ENCODE measurements at places on chromosomes 1 and 21.

- no peak for DNase-seq
These were observed 9.5 kb downstream of the GPR37L1 start for GRCh38 chr1:202131956-202132821.

DNA sequence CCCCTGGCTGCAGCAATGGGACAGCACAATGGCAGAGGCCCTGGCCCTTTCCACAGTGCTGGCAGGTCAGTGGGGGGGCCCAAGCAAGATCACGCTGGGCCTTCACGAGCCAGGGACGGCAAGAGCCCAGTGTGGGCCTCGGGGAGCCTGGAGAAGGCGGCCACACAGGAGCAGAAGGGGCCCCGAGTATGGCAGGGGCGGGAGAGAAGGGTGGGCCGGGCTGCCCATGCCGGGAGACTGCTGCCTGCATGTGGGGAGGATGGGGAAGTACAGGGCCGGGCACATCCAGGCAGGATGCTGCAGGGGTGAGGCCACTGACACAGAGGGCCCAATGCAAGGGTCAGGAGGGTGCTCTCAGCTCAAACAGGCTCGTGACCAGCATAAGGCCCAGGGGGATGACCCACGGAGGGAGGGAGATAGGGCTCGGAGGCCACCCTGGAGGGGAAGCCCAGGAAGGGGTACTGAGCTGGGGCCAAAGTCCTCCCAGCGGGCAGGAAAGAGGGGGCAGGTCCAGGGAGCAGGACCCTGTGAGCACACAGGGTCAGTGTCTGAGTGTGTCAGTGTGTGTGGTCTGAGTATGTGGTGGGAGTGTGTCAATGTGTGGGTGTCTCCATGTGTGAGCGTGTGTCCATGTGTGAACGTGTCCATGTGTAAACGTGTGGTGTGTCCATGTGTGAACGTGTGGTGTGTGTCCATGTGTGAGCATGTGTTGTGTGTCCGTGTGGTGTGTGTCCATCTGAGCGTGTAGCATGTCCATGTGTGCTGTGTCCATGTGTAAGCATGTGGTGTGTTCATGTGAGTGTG is 13.1 kb downstream of the SLC19A1 start:
- DNase-seq, result no peak

DNA sequence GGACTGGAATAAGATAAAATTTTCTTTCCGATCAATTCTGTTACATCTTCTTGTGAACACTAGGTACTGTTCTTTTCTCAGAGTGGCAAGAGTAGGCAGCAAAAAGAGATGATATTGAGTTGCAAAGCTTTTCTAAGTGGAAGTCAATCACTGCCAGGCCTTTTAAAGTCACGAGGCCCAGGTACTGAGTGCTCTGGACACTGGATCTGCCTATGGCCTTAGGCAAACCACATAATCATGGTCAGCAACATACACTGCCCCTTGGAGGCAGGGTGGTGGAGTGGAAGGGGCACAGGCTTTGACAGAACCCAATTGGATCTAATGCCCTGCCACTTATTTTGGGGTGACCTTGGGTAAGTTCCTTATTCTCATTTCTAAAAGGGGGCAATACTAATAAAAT is 41.5 kb downstream of the TSEN15 start:
- DNase-seq, result no peak

DNA sequence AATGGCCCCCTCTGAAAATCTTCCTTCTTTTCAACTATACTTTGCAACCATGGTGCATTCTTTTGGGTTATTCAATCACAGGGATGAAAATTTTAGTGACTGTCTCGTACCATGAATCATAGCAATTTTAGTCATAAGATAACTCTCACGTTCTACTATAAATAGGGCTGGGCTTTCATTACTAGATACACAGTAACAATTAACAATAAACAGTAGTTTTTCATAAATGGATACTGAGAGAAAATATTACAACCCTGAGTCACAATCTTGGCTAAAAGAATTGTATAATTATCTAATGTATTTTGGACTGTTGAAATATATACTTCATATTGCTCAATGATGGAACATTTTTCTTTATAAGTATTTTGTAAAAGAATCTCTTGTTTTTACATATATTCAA is 96.1 kb downstream of the TEX35 start:
- no peak for DNase-seq

DNA sequence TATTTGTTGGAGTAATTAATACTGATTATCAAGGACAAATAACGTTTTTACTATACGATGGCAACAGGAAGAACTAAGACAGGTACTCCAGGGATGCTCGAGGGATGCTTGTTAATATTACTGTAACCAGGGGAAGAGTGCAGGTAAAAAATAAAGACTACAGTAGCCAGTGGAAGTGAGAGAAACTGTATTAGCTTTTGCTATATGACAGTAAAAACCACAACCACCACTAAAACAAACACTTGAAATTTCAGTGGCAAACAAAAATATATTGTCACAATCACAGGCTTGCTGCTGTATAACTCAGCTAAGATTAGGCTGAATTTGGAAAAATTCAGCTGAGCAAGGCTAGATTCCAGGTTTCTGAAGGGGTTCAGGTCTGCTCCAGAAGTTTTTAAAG is 812.6 kb upstream of the ADGRL4 start:
- no peak for DNase-seq

DNA sequence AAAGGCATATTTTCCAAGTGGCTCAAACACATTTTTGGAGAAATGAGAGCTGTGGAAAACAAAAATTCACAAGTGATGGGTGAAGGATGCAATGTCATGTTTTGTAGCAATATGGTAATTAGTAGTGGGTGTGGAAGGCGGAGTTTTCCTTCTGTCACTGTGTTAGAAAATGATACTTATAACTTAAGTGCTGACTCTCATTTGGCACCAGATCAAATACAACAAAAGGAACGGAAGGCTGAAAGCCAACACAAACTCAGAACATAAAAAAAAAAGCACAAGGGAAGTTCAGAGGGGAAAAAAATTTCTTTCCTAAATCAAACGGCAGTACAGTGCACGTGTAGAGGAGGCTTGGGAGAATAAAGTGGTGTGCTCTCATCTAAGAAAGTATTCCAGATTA is at the start of gene TNFSF18:
Gene TNFSF18, minus strand, starts transcription at position 77 of the 400 bp plus-strand sequence. Its CDS starts 45 bp downstream, at position 32.
- DNase-seq, result no peak

DNA sequence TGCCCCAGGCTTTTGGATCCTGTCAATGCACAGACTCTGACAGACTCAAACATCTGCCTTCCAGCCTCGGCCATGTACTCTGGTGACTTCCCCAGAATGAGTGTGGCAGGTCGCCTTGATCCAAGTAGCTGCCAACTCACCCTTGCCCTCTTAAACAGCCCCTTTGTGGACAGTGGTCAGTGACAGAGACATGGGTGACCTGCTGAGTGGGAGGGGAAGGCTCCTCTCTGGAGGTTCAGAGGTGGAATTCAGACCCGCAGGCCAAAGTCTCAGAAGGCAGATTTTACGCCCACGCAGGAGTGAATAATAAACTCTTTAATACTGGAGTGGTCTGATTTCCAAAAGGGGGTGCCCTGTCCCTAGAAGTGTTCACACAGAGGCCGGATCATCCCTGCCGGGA is 63.5 kb downstream of the TLR5 start:
- no peak for DNase-seq

DNA sequence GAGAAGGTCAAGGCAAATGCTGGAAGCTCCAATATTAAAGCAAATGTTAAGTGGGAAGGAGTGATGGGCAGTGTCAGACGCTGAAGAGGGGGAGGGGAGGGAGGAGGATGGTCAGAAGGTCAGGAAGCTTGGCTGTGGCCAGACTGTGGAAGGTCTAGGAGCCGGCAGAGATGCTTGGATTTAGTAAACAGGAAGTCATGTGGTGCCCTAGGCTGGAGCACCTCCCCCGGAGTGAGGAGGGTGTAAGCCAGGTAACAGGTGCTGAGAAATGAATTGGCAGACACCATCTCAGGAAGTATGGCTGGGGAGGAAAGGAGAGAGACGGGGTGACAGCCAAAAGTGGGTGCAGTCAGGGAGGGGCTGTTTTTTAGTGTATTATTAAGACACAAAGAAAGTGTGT is 17.7 kb downstream of the CSMD2 start:
- DNase-seq, result no peak

DNA sequence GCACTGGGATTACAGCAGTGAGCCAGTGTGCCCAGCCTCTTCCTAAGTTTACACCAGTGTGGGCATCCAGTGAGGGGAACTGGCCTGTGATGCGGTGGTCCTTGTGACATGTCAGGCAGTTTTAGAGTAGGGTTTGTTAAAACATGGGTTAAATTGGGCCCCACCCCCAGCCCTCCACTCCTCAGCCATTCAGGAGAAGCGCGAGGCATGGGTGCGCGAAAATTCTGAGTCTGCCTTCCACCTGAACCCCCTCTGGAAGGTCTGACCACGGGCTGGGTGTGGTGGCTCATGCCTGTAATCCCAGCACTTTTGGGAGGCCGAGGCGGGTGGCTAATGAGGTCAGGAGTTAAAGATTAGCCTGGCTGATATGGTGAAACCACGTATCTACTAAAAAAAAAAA is 51.7 kb downstream of the SKI start:
- no peak for DNase-seq

DNA sequence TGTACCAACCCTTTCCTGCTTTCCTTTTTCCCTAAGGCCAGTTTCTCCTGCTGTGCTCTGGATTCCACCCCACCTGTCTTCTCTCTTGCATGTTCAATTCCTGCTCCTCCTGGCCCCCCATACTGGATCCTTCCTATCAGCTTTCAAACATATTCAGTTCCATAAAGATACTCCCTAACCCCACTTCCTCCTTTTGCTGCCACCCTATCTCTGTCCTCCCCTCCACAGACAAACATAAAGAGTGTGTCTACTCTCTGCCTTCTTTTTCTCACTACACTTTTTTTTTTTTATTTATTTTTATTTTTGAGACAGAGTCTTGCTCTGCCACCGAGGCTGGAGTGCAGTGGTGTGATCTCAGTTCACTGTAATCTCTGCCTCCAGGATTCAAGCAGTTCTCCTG is 16.9 kb upstream of the RPF1 start:
- DNase-seq, result no peak

GRCh38 chr21:34037009-34037795 is 36.2 kb upstream of the MRPS6 start:
- DNase-seq, result no peak

- DNase-seq, result no peak
These were observed 120.4 kb upstream of the PTGFR start for GRCh38 chr1:78370356-78370755.

DNA sequence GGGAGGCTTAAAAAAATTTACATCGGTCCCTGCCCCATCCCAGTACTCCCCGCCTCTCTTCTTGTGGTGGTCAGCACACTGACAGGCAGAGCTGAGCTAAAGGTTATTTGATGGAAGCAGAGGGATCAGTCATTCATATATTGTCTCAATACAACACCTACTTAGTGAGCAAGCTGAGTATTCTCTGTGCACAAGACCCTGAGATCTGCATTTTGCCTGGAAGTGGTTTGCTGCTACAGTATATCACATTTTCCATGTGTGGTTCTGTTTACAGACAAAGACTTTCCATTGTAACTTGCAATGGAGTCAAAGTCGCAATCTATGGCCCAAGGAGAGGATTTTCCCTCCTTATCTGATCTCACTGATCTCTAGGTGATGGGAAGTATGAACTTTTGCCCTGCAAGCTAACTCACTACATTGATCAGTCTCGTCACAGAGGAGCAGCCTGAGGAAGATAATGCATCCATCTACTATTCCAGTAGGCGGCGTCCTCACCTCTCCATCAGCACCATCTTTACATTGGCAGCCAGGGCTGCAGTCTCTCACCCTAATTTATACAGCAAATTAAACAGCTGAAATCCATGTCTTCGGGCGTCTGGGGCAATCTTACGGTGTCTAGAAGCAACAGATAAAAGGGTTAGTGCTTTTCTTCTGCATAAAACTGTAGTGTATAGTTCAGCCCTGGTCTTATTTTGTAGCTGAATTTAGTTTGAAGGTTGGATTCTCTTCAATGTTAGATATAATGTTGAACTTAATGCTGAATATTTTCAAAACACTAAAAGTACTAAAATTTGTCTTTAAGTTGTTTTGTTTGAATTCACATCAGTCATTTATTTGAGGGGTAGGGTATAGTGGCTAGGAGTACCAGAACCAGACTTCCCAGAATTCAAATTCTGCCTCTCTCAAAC is 3.2 kb upstream of the TRAF5 start:
- no peak for DNase-seq

- DNase-seq, result no peak
These were observed 17.6 kb downstream of the NFASC start for GRCh38 chr1:204888294-204888693.

DNA sequence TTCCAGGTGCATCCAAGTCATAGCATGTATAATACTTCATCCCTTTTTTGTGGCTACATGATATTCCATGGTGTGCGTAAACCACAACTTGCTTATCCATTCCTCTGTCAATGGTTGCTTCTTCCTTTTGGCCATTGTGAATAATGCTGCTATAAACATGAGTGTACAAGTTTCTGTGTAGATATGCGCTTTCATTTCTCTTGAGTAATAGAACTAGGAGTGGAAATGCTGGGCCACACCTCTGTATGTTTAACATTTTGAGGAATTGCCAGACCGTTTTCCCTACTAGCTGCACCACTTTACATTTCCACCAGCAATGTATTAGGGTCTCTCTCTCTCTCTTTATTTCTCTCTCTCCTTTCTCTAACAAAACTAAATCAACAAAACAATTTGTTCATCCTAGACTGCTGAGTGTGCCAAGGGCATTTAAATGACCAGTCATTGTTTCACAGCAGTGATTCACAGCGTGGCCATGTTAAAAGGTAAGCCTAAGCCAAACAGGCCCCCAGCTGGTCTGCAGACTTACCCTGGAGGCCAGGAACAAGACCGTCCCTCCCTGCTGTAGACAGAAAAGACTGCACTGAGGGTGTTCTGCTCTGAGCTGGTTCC is 53.2 kb upstream of the LYST start:
- no peak for DNase-seq

GRCh38 chr1:50350868-50351267 is 72.4 kb downstream of the DMRTA2 start:
- DNase-seq, result no peak

DNA sequence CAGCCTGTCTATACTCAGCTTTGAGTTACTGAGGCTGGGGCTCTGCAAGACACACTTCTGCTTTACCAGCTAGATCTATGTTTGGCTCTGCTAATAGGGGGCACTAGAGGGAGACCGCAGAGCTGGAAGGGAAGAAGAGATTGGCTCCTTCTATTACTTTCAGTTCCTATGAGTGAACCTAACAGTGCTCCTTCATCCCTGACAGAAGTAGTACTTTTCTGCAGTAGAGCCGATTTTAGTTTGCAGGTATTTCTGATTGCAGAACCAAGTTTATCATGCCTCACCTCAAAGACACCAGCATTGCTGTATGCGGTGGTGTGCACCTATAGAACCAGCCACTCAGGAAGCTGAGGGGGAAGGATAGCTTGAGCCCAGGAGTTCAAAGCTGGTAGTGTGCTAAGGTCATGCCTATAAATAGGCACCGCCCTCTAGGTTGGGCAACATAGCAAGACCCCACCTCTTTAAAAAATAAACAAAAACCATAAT is 5.7 kb upstream of the ZDHHC18 start:
- DNase-seq, result peak; percentile 68

- no peak for DNase-seq
These were observed 99.1 kb upstream of the LPGAT1 start for GRCh38 chr1:211929683-211930082.

GRCh38 chr1:65319141-65319540 is 9.8 kb downstream of the DNAJC6 start:
- DNase-seq, result no peak
